IgD-negative memory B cell (primary cell): ENCODE measurements at places on chromosomes 6 and 20. TPM values are rescaled to one million over a fixed set of nuclear protein-coding genes. Genes with fewer than 3 reads are reported as not detected.

The DSP gene
- 3.2 TPM for polyA plus RNA-seq

The ADGRF4 gene
- not detected for polyA plus RNA-seq

The RGS17 gene
- 0.05 TPM for polyA plus RNA-seq

The PFDN4 gene
- 45.6 TPM for polyA plus RNA-seq

The RGS19 gene
- polyA plus RNA-seq, result 202 TPM

The SMLR1 gene
- polyA plus RNA-seq, result not detected

The NR2E1 gene
- not detected for polyA plus RNA-seq

The EYA4 gene
- polyA plus RNA-seq, result not detected
